Stimulated activated CD8-positive, alpha-beta memory T cell treated with anti-CD3 and anti-CD28 coated beads, Interleukin-15, amount 100 ng/mL, for 24 hours (primary cell): ENCODE measurements at places on chromosomes 16 and 17.

GRCh38 chr17:9170336-9170735 is 149.0 kb downstream of the NTN1 start:
- DNase-seq: no peak

DNA sequence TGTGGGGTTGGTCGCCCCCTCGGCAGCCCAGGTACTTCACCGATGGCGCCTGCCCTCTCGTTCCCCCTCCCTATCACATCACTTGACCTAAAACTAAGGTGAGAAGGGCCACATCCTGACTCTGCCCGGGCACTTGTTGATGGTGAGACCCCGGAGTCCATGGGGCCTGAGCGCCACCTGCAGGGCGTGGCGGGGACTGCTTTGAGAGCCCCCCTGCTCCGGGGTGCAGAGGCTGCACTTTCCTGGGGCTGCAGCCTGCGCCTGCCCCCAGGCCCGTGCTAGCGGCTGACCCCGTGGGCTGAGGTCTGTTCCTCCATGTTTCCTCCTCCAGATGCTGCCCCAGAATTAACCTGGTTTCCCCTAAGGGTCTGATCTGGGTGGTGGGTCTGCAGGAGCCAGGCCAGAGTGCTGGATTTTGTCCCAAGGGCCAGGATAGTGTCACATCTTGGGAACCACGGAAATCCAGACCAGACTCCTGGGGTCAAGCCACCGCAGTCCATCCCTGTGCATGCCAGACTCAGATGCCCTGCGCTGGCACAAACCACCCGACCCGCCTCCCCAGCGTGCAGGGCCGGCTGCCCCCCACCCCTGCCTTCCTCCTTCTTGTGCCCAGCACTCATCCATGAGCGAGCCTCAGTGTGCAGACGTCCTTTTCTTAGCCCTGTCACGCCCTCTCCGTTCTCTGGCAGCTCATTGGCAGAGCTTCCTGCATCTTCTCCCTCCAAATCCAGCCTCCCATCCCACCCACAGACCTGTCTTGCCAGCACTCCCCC is 2.7 kb downstream of the NDUFAF8 start:
- peak; percentile 59 for DNase-seq

- DNase-seq: no peak
Observed at GRCh38 chr17:48615963-48616716, 1.0 kb upstream of the HOXB8 start.

DNA sequence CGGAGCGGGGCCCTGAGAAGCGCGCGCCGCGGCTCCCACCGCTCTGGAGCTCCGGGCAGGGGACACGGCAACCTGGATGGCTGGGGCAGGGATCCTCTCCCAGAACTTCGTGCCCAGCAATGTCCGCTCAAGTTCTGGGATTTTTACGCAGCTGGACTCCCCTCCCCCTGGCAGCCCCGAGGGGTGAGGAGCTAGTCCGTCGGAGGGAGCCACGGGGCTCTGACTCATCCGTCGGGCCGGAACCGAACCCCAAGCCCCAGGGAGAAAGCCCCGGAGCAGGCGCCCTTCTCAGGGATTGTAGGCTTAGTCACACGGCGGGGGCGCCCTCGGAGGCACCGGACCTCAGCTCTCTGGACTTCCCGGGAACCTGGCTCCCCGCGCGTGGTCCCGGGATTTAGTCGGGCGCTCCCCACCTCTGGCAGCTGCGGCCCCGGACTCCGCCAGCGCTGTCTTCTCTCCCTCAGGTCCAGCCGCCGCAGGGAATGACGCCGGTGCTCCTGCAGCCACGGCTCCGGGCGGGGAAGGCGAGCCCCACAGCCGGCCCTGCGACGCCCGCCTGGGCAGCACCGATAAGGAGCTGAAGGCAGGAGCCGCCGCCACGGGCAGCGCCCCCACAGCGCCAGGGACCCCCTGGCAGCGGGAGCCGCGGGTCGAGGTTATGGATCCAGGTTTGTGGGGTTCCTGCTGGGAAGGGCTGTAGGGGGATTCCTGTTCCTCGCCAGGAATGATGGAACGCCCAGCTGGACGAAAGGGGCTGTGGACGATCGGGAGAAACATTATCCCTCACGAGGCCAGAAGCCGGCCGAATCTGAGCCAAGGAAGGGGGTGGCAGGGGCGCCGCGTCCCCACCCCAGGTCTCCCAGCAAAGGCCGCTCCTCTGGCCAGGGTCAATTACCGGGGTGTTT is 830 bp downstream of the SPHK1 start:
- DNase-seq: no peak
